ENCODE measurements at places on chromosomes 7 and 10.

- no peak for DNase-seq
These were observed 95.8 kb downstream of the CHST15 start for GRCh38 chr10:123997486-123998196.

DNA sequence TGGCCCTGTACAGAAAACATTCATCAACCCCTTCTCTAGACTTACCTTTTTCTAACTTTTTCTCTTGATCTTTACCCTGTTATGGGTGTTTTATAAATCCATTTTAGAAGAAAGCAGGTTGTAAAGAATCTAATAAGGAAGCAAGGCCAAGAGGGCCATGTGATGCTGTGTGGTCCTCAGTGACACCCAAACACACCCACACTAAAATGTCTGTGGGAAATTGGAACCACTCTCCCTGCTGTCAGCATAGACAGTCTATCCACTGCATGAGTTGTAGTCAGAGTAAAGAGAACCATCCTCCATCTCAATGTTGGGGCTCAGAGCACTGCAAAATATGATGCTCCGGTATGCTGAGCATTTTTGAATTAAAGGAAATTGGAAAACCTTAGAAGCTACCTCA is 235.5 kb downstream of the SKIDA1 start:
- DNase-seq: no peak

- no peak for DNase-seq
These were observed 40.3 kb downstream of the DOCK1 start for GRCh38 chr10:126945351-126946030.

- DNase-seq: no peak
These were observed 549.0 kb upstream of the LRRN3 start for GRCh38 chr7:110541962-110542361.

DNA sequence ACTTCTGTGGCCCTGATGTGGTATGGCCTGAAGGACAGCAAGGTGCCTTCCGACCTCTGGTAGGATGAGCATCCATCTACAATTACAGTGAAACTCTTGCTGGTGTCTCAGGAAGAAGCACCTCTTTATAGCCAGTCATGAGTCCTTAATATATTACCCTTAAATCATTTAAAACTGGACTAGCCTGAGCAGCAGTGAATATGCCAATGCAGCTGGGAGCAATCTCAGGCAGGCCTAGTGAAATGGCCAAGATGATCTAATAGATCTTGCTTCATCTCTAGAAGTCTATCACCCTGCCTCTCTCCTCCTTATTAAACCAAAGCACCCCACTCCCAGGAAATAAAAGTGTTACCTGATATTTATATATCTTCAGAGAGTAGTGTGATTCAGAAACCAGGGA is 66.7 kb upstream of the SORCS3 start:
- DNase-seq: no peak

- DNase-seq: no peak
These were observed 156.7 kb downstream of the MAGI2 start for GRCh38 chr7:79296553-79297320.

Data from central memory CD8-positive, alpha-beta T cell (primary cell).